ENCODE measurements at places on chromosomes 11 and 22.

- no peak for DNase-seq
Observed at GRCh38 chr11:110571081-110571720, 141.0 kb downstream of the ARHGAP20 start.

DNA sequence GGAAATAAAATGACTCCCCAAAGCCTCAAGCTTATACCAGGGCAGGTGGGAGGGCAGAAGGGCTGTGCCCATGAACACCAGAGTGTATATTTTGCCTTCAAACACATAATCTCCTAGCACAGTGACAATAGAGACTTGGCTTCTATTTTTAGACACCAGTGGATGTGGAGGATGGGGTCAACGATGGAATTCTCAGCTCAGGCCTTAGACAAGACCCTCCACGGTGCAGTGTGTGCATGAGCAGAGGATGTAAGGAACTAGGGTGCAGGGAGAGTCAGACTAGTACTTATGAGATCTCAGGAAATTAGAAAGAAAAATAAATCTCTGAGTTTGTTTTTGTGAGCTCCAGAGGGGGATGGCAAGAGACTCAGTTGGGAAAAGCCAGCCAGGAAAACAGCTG, 113.6 kb upstream of the CADM1 start:
- DNase-seq, result no peak

DNA sequence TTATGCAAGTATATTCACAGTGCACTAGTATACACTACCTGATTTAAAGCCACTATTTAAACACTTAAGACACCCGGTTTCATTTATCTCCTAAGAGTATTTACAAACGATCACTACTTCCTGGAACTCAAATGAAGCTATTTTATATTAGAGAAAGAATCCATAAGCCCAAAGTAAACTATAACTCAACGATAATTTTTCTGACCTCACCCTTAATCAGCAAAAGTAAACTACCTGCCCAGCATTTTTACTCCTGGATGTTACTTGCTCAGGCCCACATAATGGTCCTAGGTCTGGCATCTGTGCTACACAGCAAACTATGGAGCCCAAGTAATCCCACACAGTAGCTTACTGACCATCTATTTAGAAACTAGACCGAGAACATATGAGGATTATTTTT, 33.4 kb downstream of the TSG101 start:
- DNase-seq, result no peak

DNA sequence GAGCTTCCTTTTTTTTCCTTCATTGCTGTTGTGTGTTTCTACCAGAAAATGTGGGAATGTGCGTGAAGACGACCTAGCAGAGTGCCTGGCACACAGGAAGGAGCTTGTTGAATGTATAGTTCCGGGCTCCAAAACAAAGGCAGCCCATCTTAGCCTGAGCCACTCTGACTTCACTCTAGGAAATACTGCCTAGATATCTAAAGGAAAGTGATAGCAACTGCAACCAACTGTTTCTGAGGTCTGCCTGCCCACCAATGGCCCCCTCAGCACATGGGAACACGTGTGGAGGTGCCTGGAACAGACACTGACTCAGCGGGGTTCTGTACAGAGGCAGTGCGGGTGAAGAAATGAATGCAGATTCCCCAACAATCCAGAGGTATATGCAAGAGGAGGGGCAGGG, 14.7 kb upstream of the XBP1 start:
- no peak for DNase-seq

- peak; percentile 82 for DNase-seq
Observed at GRCh38 chr22:31346733-31347250, 646 bp upstream of the PATZ1 start.

DNA sequence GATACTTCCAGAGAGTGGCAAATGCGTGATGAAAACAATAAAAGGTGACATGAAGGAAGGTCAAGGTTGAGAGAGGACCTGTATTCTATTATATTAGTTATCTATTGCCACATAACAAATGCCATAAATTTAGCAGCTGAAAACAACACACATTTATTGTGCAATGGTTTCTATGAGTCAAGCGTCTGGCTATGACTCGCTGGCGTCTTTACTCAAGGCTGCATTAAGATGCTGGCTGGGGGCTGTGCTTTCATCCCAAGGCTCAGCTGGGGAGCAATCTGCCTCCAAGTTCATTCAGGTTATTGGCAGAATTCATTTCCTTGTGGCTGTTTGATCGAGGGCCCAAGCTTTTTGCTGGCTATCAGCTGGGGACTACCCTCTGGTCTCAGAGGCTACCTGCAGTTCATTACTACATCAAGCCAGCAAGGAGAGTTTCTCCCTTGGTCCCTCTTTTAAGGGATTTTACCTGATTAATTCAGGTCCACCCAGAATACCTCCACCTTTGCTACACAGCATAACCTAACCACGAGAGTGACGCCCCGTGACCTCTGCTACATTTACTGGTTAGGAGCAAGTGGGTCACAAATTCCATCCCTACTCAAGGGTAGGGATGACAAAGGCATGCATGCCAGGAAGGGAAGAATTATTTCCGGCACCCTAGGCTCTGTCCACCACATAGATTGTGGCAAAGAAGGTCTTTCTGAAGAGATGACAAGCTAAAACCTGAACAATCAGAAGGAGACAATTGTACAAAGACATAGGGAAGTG, 549.1 kb downstream of the MN1 start:
- DNase-seq, result no peak

DNA sequence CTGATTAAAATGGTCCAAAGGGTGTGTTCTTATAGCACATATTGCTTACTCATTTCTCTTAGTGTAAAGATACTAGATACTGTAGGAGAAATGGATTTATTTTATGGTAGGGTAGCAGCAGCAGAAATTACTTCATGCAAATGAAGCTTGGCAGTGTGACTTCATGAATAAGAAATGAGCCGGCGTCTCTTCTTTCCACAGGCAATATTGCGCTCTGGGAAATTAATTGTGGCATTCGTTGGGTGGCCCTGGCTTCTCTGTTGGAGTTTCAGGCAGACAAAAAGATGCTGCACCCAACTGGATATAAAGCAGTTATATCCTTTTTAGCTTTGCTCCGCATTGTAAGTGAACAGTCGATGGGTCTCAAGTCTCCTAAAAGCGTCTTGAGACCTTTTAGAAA, 211.0 kb upstream of the NAV2 start:
- no peak for DNase-seq

DNA sequence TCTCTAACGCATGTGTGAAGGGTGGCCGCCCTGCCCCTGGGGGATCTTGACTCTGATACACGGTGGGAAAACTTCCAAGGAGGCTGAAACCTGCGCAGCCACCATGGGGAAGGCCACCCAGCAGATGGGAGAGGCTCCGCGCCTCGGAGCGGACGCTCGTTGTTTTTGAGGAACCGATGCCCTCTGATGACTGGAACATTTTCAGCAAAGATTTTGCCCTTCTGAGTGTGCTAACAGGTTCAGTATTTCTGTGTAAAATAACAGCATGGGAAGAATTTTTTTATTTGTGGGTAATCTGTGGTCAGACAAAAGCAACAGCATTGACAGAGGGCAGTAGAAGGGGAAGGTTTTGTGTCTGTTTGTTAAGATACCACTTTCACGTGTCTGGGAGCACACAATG, 16.7 kb downstream of the MB start:
- DNase-seq, result no peak

DNA sequence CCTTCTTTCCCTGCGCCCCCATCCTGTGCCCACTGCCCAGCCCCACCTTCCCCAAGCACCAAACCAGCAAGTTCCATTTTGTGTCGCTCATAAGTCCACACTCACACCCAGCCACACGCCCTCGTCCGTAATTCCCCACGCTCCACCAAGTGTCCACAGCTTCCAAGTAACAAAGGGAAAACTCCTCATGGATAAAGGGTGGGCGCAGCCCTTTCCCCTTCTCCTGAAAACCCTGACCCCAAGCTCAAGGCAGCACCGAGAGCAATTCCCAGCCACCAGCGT, 458 bp downstream of the FXYD6 start:
- DNase-seq, result no peak

- no peak for DNase-seq
Observed at GRCh38 chr11:12809864-12810567, 135.8 kb downstream of the TEAD1 start.

DNA sequence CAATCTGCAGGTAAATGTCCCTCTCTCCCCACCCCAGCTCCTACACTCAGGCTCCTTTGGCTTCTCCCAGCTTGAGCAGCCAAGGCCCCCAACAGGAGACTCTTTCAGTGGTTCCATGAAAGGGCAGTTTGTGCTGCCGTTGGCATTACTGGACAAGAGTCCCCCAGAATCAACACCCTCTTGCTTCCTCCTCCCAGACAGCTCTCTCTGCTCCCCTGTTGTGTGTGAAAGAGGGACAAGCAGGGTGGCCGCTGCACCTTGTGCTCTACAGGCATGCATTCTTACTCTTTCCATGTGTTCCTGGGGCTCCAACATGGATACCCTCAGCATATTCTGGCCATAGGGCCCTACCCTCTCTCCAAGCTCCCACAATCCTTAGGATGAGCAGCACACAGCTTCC, 48.7 kb downstream of the P4HA3 start:
- DNase-seq, result no peak

DNA sequence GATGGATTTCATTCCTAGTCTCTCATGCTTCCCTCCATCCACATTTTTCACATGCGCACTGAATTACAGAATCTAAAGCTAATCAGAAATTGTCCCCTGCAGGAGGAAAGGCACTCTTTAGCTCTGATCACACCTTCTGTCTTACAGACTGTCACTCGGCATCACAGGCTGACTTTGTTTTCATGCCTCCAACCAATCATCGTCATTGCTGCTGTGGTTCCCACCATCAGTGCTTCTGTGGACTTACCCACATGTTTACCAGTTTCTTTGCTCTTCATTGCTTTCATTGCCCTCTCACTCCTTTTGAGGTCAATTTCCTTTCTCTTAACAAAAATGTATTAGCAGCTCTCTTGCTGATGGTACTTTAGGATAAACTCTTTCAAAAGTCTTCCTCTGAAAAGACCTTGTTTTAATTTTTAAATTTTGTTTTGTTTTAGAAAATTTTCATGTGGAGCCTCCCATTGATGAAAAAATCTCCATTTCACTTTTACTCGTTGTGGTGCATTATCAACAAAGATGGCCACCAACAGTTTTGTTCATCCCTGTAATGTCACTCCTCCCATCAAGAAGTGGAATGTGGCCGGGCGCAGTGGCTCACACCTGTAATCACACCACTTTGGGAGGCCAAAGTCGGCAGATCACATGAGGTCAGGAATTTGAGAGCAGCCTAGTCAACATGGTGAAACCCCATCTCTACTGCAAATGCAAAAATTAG, 20.2 kb upstream of the TREH start:
- DNase-seq, result no peak

DNA sequence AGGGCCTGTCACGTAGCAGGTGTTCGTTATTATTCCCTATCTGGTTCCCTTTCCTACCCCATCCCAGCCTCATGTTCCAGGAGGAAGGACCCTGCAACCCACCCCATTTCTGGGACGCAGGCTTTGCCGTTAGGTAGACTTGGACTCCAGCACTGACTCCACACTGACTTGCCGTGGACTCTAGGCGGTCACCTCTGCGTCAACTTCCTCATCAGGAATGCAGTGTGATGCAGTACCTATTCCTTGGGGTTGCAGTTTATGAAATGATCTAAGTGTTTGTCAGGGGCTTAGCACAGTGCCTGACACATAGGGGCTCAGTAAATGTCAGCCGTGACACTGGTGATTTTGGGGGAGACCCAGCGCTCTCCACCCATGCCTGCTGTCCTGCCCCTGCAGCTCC, 16.8 kb downstream of the DGKZ start:
- DNase-seq, result no peak

- no peak for DNase-seq
Observed at GRCh38 chr11:125202362-125202880, 37.9 kb downstream of the PKNOX2 start.

- DNase-seq, result no peak
Observed at GRCh38 chr11:69360606-69361005, 66.7 kb downstream of the MYEOV start.

DNA sequence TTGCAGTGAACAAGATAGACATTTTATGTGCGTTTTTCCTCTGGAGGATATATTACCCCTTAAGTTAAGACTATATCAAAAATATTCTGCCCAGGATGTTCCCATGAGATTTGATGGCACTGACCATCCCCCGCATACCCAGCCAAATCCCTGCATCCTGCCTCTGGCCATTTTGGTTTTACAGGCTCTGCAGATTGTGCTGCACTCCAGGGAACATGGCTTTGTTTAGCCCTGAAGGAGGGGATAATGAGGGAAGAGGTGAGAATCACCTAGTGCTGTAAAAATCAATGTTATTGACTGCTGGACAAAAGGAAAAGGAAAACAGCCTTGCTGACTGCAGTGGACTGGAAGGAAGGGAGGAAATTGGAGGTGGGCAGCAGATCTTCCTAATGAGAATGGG, 717.4 kb downstream of the DLG2 start:
- no peak for DNase-seq

DNA sequence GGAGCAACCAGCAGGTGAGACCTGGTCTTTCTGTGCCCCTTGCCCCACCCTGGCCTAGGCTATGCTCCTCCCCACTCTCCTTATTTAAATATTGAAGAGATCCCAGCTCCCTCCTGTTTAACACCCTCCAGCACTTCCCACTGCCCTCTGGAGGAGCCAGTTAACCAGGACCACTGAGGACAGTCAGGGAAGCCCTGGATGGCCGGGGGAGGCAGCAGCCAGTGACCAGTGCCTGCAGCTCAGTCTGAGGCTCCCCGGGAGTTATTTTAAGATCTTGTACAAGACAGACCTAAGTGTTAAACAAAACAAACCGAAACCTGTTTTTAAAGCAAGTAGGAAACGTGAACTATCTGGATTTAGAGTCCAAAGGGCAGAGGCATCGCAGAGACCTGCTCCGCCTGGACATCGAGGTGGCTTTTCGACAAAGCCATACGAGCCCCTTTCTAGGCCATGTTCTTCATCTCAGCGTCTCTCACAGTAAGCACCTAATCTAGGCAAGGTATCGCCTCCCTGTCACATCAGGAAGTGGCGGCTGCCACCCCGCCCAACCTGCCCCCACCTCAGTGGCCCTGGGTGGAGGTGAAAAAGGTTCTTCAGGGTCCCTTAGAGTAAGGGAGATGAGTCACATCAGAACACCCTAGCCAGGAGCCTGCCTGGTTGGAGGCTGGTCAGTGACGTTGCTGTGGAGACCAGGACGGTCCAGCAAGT, 35.2 kb downstream of the TRMU start:
- no peak for DNase-seq

DNA sequence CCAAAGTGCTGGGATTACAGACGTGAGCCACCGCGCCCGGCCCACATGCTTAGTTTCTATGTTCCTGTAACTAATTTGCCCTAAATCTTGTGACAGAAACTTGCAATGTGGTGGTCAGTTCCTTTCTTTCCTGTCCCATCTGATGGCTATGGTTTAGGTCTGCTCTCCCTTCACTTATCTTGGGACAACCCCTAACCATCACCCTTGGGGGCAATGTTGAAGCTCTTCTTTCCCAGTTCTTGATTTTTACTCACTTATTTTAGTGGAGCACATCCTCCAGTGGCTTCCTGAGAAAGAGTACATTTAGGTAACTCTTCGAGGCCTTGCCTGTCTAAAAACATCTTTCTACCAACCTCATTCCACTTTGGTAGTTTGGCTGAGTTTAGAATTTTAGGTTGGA, 7.3 kb downstream of the SREBF2 start:
- no peak for DNase-seq

GRCh38 chr11:82733444-82734119, at the start of gene FAM181B:
FAM181B (minus strand) TSS chr11:82733864; CDS start chr11:82733729, 135 bp downstream.
- DNase-seq, result peak; percentile 76

Measured in aorta (tissue), 5 donors.